ENCODE measurements at places on chromosomes 12 and 14.

DNA sequence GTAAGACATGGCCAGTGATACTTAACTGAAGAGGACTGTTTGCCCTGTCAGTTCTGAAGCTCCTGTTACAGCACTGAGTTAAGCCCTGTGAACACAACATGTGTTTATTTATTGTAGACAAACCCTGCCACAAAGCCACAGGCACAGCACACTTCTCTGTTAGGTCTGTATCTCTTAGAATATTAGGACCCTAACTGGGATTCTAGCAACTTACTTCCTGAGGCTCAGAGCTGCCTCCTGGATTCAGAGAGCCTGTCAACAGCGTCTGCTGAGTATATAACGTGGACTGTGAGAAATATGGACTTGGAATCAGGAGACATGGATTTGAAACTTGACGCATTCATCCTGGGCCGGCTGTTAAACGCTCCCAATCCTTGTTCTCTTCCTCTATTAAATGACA lies 135.0 kb upstream of the HIF1A start:
- DNase-seq: no peak

DNA sequence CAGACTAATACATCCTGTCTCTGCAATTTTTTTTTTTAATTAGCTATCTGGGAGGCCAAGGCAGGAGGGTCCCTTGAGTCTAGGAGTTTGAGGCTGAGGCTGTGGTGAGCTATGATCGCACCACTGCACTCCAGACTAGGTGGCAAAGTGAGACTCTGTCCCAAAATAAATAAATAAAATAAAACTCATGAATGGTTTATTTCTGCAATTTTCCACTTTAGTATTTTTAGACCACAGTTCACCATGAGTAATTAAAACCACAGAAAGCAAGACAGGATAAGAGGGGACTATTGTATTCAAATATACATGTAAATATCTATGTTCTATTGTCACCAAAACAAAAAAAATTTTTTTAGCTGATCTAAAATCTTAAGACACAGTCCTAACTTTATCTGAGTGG lies 17.8 kb downstream of the TAOK3 start:
- DNase-seq: no peak

GRCh38 chr14:25945746-25946145 lies 652.1 kb downstream of the NOVA1 start:
- no peak for DNase-seq

- no peak for DNase-seq
These were observed 22.3 kb upstream of the AMN1 start for GRCh38 chr12:31751085-31751484.

GRCh38 chr12:95224202-95225170 lies 6.9 kb downstream of the VEZT start:
- no peak for DNase-seq

DNA sequence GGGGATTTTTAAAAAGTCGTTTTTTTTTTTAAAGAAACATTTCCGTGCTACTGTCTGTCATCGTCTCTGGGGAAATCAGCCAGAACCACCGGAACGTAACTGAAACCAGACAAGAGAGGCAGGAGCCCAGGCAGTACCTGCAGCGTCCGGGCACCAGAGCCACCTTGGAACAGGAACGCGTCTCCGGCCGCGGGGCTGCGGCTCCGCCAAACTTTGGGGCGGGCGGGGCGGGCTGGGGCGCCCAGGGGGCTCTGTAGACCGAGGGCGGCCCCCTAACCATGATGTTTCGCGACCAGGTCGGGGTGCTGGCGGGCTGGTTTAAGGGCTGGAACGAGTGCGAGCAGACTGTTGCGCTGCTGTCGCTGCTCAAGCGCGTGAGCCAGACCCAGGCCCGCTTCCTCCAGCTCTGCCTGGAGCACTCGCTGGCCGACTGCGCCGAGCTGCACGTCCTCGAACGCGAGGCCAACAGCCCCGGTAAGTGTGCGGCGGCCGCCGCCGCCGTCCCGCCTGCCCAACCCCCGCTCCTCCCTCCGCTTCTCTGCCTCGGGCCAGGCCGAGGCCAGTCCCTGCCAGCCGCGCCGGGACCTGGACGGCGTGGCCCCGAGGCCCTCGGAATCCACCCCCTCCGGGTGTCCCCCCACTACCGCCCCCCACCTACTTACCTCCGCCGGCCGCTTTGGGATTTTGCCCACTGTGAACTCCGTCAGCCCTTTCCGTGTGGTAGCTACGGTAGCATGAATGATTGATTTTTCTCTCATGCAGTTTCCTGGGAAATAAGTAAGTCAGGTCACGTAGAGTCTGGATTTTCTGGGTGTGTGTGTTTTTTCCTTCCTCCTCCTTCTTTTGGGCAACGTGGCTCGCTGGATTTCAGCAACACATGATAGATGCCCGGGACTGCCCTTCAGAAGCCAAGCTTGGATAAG lies 972 bp downstream of the SAMD4A start:
- peak; percentile 44 for DNase-seq

GRCh38 chr12:101992091-101992490 lies 69.7 kb downstream of the WASHC3 start:
- DNase-seq: no peak

GRCh38 chr12:29691161-29691854 lies 92.4 kb downstream of the TMTC1 start:
- DNase-seq: no peak
